ENCODE measurements at places on chromosomes 12 and 14. TPM values are rescaled to one million over a fixed set of nuclear protein-coding genes. Genes with fewer than 3 reads are reported as not detected.

DNA sequence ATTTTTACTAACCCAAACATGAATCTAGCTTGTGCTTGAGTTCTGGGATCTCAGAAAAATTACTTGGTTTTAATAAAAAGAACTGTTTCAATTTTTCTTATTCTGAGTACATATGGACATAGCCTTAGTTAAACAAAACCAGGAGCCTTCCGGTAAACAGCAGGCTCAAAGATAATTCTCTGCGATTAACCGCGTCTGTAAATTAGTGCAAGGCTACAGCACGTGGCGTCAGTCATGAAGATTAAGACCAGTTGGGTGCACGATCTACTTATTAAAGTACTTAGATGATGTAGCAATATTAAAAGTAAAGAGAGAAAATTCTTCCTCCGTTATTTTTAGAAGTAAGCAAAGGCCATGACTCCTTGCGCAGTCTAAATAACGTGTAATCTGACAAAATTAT is 700 bp downstream of the KCNJ8 start:
- DNase-seq = no peak

GRCh38 chr14:95185033-95185766 is 27.9 kb upstream of the DICER1 start:
- peak; percentile 61 for DNase-seq

Gene WNT1
- total RNA-seq = not detected

GRCh38 chr12:86572455-86572854 is 316.3 kb upstream of the MGAT4C start:
- no peak for DNase-seq

DNA sequence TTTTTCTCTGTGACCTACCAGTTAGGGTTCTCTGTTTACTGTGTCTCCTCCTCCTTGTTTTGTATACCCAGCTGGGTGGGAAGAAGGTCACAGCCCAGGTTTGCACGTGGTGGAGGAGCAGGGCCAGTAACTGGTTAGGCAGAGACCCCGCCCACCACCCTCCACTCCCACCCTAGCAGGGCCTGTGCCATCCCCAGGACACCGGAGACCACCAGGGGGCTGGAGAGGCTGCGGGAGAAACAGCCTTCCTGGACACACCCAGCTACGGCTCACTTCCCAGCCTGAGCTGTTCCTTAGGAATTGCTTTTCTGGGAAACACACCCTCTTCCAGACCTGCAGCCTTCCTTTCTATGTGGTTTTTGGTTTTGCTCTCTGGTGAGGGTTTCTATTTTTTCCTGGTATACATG is 21.1 kb downstream of the BDKRB2 start:
- DNase-seq = peak; percentile 22

GRCh38 chr14:69036757-69037506 is 57.8 kb upstream of the ACTN1 start:
- DNase-seq = no peak

GRCh38 chr14:44414646-44415045 is 92.4 kb downstream of the FSCB start:
- DNase-seq = no peak

Gene SMCO2
- not detected for total RNA-seq

- DNase-seq = no peak
Observed at GRCh38 chr12:93413064-93413463, 28.7 kb downstream of the UBE2N start.

Gene FAM90A1
- 0.30 TPM for total RNA-seq
